GM13977 (cell line): ENCODE measurements at places on chromosomes 5 and 9.

DNA sequence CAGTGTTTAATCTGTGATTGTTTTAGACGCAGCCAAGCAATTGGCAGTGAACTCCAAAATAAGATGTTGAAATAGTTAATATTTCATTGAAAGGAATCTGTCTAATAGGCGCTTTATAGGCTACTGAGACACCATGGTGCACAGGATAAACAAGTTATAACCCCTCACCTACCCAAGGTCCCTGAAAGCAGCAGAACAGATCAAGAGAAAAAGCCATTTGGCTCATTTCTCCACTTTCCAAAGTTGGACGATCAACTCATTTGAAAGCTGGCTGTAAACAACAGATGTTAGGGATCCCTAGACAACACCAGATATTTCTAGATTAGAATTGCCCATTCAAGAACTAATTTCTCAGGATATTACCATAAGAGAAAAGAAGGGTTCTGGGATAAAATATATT is 4.9 kb downstream of the PUM3 start:
- no peak for DNase-seq

- no peak for DNase-seq
Observed at GRCh38 chr9:116262448-116262847, 108.9 kb downstream of the PAPPA start.

GRCh38 chr9:79028101-79028500 is 543.7 kb upstream of the TLE4 start:
- no peak for DNase-seq

DNA sequence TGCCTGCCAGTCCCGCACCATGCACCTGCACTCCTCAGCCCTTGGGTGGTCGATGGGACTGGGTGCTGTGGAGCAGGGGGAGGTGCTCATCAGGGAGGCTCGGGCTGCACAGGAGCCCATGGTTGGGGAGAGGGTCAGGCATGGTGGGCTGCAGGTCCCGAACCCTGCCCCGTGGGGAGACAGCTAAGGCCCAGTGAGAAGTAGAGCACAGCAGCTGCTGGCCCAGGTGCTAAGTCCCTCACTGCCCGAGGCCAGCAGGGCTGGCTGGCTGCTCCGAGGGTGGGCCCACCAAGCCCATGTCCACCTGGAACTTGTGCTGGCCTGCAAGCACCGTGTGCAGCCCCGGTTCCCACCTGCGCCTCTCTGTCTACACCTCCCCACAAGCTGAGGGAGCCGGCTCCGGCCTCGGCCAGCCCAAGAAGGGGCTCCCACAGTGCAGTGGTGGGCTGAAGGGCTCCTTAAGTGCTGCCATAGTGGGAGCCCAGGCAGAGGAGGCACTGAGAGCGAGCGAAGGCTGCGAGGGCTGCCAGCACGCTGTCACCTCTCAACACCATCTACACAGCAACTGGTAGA is 88.5 kb upstream of the ELAVL2 start:
- no peak for DNase-seq

DNA sequence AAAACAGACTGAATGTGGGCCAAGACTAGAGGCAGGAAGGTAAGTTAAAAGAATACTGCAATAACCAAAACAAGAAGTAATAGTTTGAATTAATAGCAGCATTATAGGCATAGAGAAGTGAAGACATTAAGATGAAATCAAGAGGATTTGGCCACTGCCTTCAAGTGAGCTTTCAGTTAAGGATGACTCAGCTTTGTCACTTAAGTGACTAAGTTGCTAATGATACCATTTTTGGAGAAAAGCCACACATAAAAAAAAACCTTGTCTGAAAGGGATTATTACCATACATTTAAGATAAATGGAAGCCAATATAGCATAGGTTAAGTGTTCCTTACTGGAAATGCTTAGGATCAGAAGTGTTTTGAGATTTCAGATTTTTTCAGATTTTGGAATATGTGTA is 57.0 kb downstream of the ECPAS start:
- peak; percentile 12 for DNase-seq

GRCh38 chr5:23579566-23579965 is 72.2 kb downstream of the PRDM9 start:
- no peak for DNase-seq

- peak; percentile 32 for DNase-seq
Observed at GRCh38 chr9:83981126-83981871, 694 bp downstream of the RMI1 start.
